Activated CD4-positive, alpha-beta T cell treated with anti-CD3 and anti-CD28 coated beads for 36 hours (primary cell): ENCODE measurements at places on chromosomes 1 and 21. TPM values are rescaled to one million over a fixed set of nuclear protein-coding genes. Genes with fewer than 3 reads are reported as not detected.

DNA sequence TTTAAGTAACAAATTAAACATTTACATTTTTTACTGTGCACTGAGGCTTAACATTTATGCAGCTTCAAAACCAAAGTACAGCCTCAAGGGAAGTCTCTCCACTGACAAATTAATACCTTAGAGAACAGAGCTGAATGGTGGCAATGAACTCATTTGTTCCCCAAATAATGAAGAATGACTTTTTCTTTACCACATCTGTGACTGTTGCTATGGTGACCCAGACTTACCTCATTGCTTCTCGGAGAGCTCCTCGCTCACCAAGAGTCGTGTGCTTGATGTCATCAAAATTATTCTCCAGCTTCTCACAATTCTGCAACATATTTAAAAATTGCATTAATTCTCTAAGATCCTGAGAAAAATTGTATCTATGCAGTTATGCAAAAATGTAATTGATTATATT, 92.9 kb downstream of the DPYD start:
- no peak overlapping the region for H3K4me3 ChIP-seq
- no peaks in the 10 kb centered on the region for H3K27me3 ChIP-seq
- H3K27ac ChIP-seq, result no peak overlapping the region
- DNase-seq, result no peak

The OR2M3 gene
- not detected for total RNA-seq

The CFHR5 gene
- total RNA-seq, result not detected

The NPL gene
- total RNA-seq, result 4.0 TPM

DNA sequence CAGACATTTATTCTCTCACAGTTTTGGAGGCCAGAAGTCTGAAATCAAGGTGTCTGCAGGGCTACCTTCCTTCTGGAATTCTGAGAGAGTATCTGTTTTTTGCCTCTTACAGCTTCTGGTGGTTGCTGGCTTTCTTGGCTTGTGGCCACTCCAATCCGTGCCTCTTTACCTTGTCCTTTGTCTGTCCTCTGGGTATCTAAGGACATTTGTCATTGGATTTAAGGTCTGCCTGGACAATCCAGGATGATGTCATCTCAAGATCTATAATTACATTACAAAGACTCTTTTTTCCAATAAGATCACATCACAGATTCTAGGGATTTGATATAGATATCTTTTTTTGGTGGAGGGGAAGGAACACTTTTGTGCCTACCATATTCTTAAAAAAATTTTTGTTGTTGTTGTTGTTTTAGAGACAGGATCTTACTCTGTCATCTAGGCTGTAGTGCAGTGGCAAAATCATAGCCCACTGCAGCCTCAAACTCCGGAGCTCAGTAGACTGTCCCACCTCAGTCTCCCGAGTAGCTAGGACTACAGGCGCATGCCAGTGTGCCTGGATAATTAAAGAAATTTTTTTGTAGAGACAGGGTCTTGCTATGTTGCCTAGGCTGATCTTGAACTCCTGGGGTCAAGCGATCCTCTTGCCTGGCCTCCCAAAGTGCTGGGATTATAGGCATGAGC, 61.9 kb downstream of the XPR1 start:
- H3K27ac ChIP-seq, result no peak overlapping the region
- H3K36me3 ChIP-seq, result peaks cover 44% of the 10 kb centered on the region
- H3K4me1 ChIP-seq, result peaks cover 18% of the 10 kb centered on the region
- no peak overlapping the region for H3K4me3 ChIP-seq
